Fibroblast of skin of left quadriceps (primary cell): ENCODE measurements at places on chromosomes 7 and 10.

GRCh38 chr7:16353226-16353625 is 68.1 kb downstream of the CRPPA start:
- no peak for DNase-seq

DNA sequence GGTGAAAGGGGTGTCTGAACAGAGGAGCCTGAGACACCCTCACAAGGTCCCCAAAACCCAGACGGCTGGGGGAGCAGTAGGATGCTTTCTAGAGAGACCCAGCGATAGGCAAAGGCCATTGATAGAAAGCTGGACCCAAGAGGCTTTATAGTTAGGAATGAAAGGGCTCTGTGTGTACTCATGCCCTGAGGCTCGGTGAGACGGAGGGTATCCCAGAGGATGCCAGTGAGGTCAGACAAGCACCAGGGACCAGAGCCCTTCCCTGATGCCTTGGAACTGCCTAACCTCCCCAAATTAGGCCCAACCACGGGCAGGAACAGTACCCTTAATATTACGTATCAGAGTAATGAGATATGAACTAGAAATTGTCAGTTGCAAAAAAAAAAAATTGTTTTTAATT is 48.6 kb upstream of the RTKN2 start:
- no peak for DNase-seq

DNA sequence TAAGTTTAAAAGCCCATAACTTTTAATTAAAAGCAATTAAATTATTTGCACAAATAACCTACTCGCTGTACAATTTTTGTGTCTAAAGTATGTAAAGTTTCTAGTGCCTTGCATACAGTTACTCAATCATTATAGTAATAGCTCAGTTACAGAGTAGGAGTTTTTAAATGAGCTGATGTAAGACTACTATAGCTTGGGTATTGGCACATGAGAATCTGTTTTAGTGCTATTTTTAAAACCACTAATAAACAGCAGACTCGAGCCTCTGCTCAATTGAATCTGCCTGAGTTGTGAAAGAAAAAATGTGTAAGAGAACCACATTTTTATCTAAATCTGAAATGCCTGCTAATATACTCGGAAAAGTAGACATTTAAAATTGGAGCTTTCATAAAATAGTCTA is 31.1 kb downstream of the CTNNA3 start:
- DNase-seq = peak; percentile 14

- DNase-seq = no peak
These were observed 502.3 kb downstream of the TCERG1L start for GRCh38 chr10:130809181-130809580.

DNA sequence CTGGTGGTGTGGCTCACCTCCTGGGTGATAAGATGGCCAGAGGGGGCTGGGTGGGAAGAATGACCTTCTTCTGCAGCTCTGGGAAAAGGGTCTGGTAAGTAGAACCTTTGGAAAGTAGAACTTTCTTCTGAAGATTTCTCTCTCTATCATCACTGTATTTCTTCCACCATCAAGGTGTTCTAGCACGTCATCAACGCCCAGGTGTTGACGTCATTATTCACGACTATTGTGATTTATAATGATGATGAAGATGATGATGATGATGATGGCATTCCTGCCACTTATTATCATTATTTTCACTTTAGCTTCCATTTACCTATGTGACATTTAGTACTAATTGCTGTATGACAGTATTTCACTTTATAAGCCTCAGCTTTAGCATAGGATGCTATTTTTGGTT is 525.6 kb upstream of the ADARB2 start:
- no peak for DNase-seq

GRCh38 chr10:486206-486605 is 203.3 kb downstream of the DIP2C start:
- DNase-seq = peak; percentile 25

GRCh38 chr7:101553771-101554445 is 75.2 kb downstream of the MYL10 start:
- DNase-seq = no peak

- DNase-seq = no peak
These were observed 264.6 kb downstream of the WDR37 start for GRCh38 chr10:1320739-1321320.
